Activated CD4-positive, alpha-beta T cell treated with anti-CD3 and anti-CD28 coated beads, Interleukin-2, amount 10 ng/mL, durations not matched to agents 24 days and 14 days (primary cell): ENCODE measurements at places on chromosomes 12 and 14. TPM values are rescaled to one million over a fixed set of nuclear protein-coding genes. Genes with fewer than 3 reads are reported as not detected.

DNA sequence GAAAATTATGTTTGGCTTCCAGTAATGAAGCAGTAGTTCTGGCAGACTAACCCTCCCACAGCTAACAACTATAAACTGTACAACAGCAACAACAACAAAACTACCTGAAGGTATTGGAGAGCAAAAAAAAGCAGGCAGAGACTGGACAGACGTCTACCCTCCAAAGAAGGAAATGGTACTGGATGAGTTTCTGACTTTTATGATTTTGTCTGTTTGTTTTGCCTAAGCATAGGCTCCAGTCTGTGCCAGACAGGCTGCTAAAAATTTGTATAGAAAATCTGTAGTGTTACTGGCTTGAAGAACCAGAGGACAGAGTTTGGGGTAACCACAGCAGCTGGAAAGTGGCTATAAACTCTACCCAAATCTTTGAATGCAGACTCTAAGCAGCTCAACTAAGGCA lies 131.3 kb downstream of the SLC25A47 start:
- DNase-seq, result no peak

- no peak for DNase-seq
Observed at GRCh38 chr12:106736051-106736957, 38.2 kb upstream of the RIC8B start.

- no peak for DNase-seq
Observed at GRCh38 chr12:132023658-132024057, 73.9 kb downstream of the EP400 start.

GRCh38 chr12:124582108-124582424 lies 14.7 kb upstream of the NCOR2 start:
- no peak for DNase-seq

GRCh38 chr12:98821866-98822265 lies 176.8 kb downstream of the APAF1 start:
- DNase-seq, result no peak

DNA sequence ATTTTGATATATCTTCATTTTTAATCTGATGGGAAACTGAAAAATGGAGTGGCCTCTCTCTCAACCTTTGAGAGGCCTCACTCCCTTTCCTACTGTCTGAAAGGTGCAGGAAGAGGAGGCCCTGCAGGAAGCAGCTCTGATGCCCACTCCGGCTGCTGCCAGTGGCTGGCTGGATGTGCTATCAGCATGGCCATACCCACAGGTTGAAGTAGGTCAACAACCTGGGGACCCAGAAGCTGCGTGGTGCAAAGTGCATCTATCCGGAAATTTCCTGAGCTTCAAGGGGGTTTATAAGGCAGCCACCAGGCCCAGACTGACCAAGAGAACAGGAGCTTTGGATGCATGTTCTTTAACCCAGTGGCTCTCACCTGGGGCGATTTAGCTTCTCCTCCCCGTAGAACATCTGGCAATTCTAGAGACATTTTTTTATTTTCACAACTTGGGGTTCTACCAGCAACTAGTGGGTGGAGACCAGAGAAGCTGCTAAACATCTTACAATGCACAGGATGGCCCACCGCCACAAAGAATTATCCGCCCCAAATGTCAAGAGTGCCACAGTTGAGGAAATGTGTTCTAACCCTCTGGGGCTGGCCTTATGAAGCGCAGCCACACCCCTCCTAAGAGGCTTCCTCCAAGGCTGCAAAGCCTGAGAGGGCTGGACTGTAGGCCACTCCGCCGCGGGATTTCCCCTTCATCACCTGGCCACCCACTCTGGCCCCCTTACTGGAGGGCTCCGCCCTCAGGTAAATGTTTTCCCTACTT lies 8.2 kb upstream of the BATF start:
- peak; percentile 57 for DNase-seq

- DNase-seq, result no peak
Observed at GRCh38 chr12:48938805-48939204, 13.5 kb upstream of the FKBP11 start.

DNA sequence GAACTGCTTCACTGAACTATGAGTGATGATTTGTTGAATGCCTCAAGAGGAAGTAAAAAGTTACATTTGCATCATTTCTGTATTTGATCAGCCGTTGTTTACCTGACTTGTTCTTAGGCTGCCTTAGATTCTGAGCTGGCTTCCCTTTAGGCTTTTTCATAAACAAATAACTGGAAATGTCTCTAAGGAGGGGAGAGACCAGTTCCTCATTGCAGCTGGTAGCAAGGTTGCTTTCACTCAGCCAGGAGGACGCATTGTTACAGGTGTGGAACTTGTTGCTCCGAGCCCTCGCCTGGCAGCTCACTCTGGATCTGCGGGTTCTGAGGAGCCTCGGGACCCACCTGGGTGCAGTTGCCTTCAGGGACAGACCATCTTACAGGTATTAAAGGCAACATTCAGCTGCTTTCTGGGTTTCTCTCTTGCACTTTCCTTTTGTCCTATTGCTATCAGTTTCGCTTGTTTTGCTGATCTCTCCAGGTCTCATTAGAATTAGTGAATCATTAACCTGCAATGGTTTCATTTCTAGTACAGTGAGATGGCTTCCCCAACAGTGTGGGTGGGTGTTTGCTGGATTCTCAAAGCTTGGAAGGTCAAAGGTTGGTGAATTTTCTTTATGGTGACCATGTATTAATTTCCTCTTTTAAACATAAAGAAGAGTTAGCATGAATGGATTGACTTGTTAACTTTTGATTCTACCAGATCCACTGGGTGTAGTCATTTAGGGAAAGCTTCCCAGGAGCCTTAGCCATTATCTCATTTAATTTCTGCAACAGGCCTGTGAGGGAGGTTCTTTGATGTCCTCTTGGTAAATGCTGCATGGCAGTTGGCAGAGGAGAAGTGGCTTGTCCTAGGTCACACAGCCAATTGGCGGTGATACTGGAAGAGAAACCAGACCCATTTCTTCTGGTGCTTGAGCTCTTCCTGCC lies at the start of gene PLEKHG7:
TSS of gene PLEKHG7 (plus strand) at position 236 of the 926 bp plus-strand sequence. CDS start 3,643 bp downstream, outside the sequence.
- DNase-seq, result no peak

DNA sequence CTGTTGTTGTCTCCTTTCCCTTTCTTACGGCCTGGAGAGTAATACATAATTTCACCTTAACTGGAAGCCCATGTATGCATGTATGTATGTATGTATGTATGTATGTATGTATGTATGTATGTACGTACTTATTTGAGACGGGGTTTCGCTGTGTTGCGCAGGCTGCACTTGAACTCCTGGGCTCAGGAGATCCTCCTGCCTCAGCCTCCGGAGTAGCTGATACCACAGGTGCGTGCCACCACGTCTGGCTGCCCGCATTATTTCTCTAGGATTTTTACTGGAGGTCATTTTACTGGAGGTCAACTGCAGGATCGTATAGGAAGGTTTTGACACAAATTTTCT lies 644 bp upstream of the OS9 start:
- DNase-seq, result no peak

GRCh38 chr12:31533470-31533869 lies 57.5 kb downstream of the DENND5B start:
- DNase-seq, result no peak

GRCh38 chr12:57852200-57852599 lies 5.7 kb upstream of the CTDSP2 start:
- DNase-seq, result no peak

DNA sequence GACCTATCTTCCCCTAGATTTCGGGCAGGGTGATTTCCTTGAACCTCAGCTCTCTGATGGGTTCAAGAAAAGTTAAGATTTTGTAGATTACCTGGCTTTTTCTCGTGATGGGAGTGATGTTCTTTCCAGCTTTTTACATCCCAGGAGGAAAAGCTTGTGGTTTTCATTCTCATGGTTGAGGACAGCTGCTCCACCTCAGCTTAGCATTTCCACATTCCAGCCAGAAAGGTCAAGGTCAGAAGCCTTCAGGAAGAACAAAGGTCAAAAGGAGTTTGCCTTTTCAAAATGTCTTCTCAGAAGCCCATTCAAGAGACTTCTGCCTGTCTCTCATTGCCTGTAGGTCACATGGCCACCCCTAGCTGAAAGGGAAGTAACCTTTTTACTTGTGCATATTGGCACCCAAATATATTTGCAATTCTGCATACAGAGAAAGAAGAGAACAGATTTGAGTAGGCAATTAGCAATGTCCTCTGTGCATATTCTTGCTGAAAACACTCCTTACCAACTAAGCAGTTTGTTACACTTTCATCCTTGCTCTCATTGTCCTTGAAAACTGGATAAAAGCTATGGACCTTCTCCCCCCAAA lies 6.6 kb upstream of the ADGRD1 start:
- DNase-seq, result no peak

DNA sequence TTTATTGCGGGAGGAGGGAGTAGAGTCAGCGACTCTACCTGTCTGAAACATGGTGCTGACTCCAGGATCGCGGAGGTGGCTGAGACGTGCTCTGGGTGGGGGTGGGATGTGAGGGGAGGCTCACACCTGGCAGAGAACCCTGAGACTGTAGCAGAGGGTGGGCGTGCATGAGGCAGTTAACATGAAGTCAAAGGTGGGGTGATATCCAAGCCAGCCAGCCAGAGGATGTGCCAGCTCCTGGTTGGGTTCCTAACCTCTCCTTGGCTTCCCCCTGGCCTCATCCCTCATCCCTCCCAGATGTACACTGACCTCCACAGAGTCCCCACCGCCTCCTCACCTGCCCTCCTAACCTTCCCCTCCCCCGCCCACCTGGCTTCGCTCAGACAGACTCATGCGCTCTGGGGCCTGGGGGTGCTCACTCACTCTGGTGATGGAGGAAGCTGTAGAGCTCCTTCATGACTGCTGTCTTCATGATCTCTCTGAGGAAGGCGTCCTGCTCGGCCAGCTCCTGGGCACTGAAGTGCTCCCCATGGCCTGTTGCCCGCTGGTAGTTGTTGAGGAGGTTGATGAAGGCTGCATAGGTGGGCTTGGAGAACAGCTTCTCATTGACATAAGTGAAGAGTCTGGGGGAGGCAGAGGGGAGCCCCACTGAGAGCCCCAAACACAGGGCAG lies 9.3 kb downstream of the ENDOU start:
- DNase-seq, result no peak

DNA sequence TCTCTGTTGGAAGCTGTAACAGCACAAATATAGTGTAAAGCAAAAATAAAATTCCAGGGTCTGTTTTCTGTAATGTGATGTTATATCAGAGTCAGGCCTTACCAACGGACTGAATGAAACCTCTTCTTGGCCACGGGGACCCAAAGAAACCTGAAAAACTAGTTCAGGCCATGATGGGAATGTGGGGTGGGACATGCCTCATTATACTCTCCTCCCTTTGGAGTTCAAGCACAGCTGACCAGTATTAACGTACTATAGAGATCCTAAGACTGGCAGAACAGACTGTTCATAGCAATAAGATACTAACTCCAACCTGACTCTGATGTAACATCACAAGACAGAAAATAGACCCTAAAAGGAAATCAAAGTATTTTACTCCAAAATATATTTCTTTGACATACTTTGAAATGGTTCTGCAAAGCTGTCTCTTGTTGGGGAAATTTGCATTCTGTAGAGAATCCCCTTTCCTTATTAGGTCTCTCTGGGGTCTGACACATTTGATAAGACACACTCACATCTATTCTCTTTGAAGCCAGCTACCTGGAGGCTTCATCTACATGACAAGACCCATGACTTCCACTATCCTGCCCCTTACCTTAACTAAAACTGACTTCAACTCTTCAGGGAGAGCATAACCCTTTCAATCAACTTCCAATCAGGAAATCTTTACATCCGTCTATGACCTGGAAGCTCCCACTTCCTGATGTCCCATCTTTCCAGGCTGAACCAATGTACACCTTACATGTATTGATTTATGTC lies 444.6 kb downstream of the SOX5 start:
- no peak for DNase-seq

GRCh38 chr12:8154526-8154925 lies 2.3 kb upstream of the ZNF705A start:
- DNase-seq, result no peak

DNA sequence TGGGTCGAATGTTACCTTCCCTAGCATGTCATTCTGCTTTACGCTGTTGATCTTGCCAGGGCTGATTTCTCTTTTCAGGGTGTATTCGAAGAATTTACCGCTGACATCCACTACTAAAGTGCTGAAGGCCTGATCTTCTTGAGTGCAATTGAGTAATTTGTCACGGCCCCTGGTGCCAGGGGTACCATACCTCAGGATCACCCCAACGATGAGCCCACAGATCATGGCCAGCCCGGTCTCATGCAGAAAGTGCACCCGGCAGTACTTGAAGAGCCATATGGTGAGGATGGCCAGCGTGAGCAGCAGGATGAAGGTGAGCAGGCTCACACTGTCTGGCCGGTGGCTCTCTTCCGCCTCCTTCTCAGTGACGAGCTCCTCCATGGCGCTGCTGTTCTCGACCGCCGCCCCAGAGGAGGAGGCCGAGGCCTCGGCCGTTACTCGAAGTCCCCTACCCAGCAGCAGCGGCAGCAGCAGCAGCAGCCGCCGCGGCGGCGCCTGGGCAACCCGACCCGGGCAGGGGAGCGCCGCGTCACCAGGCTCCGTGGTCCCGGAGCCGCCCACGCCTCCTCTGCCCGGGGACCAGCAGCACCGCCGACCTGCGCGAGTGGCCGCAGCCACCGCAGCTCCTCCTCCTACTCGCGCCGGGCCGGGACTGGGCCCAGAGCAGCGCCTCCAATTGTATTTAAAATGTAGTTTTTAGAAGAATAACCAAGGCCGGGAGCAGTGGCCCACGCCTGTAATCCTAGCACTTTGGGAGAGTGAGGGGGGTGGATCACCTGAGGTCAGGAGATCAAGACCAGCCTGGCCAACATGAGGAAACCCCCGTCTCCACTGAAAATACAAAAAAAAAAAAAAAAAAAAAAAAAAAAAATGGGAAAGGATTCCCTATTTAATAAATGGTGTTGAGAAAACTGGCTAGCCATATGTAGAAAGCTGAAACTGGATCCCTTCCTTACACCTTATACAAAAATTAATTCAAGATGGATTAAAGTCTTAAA lies 58.5 kb upstream of the TMPO start:
- DNase-seq, result peak; percentile 60

GRCh38 chr12:43062201-43062895 lies 472.8 kb upstream of the PRICKLE1 start:
- no peak for DNase-seq

- no peak for DNase-seq
Observed at GRCh38 chr12:123363390-123363739, 1.3 kb downstream of the SBNO1 start.

GRCh38 chr12:6211421-6211869 lies 11.2 kb downstream of the CD9 start:
- no peak for DNase-seq

GRCh38 chr14:79318371-79318770 lies 892.9 kb downstream of the DIO2 start:
- no peak for DNase-seq

ABCC9 gene
- total RNA-seq, result 0.02 TPM in 1 of 2 replicates, not detected in the other

KLRC3 gene
- total RNA-seq, result not detected in 2 replicates

KLRD1 gene
- 1.2 and 1.7 TPM in 2 replicates for total RNA-seq

PCED1B gene
- 51.7 and 55.2 TPM in 2 replicates for total RNA-seq

PHLDA1 gene
- total RNA-seq, result 59.6 and 60.7 TPM in 2 replicates

NEUROD4 gene
- not detected in 2 replicates for total RNA-seq
